CD4-positive, alpha-beta T cell treated with Interleukin-2 at 100 ng/mL for 4 hours (primary cell): ENCODE measurements at places on chromosomes 7 and 10.
A peak's percentile ranks its signal among the peaks of the same experiment; 100 is the strongest.

GRCh38 chr7:72453471-72453870, 41.3 kb upstream of the CALN1 start:
- DNase-seq: no peak

DNA sequence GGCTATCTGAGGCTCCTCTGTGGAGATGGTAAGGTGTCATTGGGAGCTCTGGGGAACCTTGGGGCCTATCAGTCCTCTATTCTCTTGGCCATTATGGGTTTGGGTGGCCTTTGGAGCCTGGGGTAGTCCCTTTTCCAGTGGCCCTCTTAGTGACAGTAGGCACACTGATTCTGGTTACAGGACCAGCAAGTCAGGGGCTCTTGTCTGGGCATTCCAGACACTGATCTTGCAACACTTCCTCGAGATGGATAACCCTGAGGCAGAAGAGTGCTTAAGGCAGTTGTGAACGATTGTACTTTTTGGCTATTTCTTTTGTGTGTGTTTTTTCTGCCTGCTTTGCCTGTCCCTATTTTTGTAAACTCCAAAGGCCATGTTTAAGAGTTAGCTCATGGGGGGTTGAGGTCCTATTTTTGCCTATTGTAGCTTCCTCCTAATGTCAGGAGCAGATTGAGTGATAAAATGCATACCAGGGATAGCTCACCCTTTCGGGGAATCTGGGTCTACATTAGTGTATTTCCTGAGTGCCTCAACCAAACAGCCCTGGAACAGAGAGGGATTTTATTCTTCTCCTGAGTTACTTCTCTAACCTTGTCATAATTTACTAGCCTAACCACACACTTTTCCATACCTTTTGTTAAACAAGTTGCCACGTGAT, 61.2 kb downstream of the PRKAR2B start:
- DNase-seq: no peak

GRCh38 chr7:134121632-134122139, 5.5 kb upstream of the LRGUK start:
- no peak for DNase-seq

DNA sequence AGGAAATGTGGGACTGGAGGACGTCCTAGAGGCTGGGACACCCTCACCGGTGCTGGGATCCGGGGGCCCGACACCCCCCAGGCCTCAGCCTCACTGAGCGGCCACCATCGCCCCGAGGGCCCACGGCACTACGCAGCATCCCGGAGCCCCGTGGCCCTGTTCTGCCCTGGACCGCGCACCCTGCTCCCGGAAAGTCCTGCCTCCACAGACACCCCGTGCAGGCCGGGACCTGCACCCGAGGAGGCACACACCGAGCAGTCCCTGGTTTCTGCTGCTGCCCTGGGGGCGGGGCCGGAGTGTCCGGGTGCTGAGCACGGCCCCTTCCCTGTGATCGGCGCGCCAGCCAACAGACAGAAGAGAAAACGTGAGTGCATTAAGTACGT, 18.1 kb upstream of the KNDC1 start:
- DNase-seq: no peak

- DNase-seq: no peak
These were observed 31.6 kb downstream of the TMEM120A start for GRCh38 chr7:75962607-75963380.

- no peak for DNase-seq
These were observed 144.2 kb upstream of the RNF32 start for GRCh38 chr7:156496363-156496769.

GRCh38 chr7:92446869-92447344, 375 bp upstream of the GATAD1 start:
- peak; percentile 88 for DNase-seq

DNA sequence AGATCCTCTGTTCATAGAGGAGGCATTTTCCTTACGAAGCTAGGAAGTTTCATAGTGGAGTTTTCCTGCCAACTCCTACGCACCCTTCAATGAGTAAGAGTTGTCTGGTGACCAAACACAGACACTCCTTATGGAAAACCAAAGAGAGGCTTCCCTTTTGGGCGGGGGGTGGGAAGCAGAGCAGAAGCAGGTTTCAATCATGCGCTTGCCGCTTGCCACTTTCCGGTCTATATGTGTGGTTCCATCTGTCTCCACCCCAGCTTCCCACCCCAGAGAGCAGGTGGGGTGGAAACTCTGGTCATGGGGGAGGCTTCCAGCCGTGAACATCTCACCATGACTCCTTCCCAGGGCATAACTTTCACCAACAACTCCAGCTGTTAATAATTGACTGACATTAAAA, 68.8 kb upstream of the GRB10 start:
- no peak for DNase-seq

GRCh38 chr10:1465418-1465911, 271.9 kb downstream of the ADARB2 start:
- DNase-seq: no peak

DNA sequence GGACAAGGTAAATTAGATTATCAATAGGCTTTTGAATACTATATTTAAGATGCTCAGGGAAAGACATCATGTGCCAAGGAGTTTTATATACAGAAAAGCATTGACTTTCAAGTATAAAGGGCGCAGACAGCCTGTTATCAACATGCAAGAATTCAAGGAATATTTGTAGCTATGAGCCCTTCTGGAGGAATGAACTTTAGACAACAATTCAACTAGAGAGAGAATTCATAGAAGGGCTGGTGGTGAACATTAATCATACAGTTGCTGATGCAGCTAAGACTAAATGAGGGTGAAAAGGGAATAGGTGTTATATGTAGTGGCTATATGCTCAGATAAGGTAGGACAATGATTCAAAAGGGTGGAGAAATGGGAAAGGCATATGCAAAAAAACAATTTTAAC, 41.2 kb downstream of the AOAH start:
- DNase-seq: no peak

DNA sequence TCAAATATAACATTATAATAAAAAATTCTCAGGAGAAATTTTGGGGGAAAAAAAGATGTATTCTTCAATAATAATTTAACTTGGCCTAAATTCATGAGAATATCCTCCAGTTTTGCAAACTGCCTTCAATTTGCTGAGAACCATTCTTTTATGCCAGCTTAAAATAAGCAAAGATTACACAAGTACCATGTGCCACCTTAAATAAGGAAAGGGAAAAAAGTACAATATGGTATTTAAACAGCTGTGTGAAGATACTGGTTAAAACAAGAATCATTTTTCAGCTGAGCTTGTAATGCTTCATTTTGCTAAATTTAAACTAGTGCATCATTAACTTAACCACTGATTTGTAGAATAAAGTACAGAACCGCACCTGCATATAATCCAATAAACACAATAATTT, 217.8 kb downstream of the LRRN3 start:
- no peak for DNase-seq

- no peak for DNase-seq
These were observed 383.2 kb downstream of the DNAJB6 start for GRCh38 chr7:157719705-157720655.

DNA sequence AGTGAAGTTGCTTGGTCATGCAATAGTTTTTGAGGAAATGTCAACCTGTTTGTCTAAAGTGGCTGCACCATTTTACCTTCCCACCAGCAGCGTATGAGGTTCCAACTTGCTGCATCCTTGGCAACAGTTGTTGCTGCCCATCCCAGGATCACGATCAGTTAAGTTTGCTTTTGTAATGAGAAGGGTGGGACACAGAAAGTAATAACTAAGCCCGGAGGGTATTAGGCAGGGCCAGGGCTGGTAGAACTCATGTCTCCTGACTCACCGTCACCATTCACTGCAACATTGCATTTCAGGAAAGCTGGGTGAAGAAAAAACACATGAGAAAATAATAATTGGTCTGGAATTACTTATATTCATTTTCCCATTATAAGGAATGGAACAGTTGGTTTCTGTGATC, 25.4 kb downstream of the CELF2 start:
- DNase-seq: no peak

DNA sequence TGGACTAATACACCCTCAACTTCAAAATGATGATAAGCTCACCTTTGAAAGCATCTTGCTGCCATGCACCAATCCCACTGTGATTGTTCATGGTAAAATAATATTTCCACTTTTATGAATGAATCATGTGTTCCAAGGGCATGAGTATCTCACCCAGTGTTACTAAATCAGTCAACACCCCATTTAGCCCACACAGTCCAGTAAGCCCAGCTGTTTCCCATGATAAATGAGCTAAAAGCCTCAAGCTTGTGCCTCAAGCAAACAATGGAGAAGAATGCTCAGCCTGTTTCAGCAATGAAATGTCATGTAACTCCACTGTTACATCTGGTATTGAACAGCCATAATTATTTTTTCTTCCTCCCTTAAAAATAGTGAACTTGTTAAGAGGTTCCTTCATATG, 442.5 kb downstream of the XPNPEP1 start:
- DNase-seq: no peak

DNA sequence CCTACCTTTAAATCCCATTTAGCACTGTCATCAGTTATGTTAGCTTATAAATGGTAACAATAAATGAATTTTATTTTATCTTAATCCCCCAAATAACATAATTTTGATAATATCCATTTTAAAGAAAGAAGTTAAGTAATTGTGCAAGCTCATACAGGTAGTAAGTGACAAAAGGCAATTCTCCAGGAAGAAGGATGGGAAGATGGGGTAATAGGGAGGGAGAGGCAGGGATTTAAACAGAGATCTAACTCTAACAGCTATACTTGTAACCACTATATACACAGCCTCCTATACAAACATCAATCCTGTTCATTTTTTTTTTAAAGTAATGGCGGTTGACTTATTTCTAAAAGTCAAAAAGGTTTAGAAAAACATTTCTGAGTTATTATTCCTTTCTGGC, 119.4 kb downstream of the SGMS1 start:
- no peak for DNase-seq

GRCh38 chr10:30176182-30176581, 116.8 kb upstream of the JCAD start:
- no peak for DNase-seq

GRCh38 chr10:77843264-77843663, 83.3 kb downstream of the DLG5 start:
- no peak for DNase-seq

DNA sequence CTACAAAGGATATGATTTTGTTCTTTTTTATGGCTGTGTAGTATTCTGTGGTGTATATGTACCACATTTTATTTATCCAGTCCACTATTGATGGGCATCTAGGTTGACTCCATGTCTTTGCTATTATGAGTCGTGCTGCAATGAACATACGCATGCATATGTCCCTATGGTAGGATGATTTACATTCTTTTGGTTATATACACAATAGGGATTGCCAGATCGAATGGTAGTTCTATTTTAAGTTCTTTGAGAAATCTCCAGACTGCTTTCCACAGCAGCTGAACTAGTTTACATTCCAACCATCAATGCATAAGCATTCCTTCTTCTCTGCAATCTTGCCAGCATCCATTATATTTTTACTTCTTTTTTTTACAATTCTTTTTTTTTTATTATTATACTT, 35.6 kb upstream of the FAM13C start:
- no peak for DNase-seq

- no peak for DNase-seq
These were observed 89.2 kb upstream of the JAZF1 start for GRCh38 chr7:28269700-28270361.

- no peak for DNase-seq
These were observed 30.8 kb upstream of the PSAP start for GRCh38 chr10:71881647-71882355.

DNA sequence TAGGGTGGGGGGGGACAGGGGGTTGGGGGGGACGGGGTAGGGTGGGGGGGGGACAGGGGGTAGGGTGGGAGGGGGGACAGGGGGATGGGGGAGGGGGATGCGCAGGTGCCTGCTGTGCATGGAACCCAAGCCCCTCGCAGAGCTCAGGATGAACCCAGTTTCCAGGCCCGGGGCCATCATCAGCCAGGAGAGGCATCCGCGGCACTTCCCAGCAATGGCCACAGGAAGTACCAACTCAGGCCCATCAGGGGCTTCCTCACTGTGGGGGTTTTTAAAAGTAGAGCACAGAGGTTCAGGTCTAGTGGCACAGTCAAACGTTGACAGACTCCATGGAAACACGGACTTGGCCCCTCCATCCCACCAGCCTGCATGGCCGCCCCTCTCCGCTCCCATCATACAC, 172.7 kb downstream of the DIP2C start:
- DNase-seq: no peak

DNA sequence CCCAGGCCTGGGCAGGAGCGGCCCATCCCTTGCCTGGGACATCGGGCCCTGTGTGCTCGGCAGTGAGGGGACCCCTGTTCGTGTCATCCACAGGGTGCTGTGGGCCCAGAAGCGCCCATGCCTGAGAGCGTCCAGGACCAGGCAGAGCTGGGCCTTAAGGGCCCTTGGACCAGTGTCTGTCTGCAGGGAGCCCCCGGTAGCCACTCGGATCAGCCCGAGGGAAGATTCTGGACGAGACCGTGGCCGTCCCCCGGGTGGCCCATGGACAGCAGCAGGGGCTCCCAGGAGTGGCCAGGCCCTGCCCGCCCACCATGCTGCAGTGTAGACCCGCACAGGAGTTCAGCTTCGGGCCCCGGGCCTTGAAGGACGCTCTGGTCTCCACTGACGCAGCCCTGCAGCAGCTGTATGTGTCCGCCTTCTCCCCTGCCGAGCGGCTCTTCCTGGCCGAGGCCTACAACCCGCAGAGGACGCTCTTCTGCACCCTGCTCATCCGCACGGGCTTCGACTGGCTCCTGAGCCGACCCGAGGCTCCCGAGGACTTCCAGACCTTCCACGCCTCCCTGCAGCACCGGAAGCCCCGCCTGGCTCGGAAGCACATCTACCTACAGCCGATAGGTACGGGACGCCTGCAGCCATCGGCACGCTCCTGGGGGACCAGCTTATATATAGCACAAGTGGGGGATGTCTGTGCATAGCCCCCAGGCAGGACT, 12.3 kb downstream of the AMZ1 start:
- DNase-seq: no peak

GRCh38 chr7:50653126-50653864, 88.1 kb upstream of the DDC start:
- DNase-seq: no peak

GRCh38 chr7:48621076-48621475, 303.3 kb upstream of the CDC14C start:
- DNase-seq: no peak

GRCh38 chr7:71613313-71613712, 481.4 kb downstream of the GALNT17 start:
- DNase-seq: no peak

GRCh38 chr7:15764851-15765382, 78.4 kb upstream of the MEOX2 start:
- no peak for DNase-seq
